ENCODE measurements at places on chromosomes 13 and 19. TPM values are rescaled to one million over a fixed set of nuclear protein-coding genes. Genes with fewer than 3 reads are reported as not detected.

Gene IFI30
- 21.4 TPM for polyA plus RNA-seq

DNA sequence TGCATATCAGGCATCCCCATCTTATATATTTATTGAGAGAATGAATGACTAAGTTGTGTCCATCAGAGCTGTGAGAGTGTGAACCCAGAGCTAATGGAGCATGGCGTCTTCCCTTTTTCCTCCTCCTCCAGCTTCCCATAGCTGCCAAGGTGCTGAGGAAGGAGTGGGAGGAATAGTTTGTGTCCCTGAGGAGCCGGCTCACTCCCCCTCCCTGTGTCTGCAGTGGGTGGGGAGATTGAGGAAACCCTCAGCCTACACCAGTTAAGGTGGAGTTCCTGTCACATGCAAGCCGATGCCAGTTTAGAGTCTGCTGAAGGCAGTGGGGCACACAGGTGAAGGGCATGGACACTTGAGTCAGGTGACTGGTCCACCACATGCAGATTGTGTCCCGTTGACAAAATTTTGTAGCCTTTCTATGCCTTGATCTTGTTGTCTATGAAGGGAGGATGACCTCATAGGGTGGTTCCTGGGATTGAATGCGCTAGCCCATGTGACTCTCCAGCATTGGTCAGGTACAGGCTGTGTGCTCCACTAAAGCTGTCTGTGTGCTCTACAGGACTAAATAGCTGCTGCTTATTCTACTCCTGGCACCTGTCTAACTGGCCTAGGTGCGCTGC lies 47.6 kb upstream of the GPI start:
- no peak overlapping the region for H3K4me3 ChIP-seq
- DNase-seq = no peak
- H3K4me1 ChIP-seq = peaks cover 13% of the 10 kb centered on the region

DNA sequence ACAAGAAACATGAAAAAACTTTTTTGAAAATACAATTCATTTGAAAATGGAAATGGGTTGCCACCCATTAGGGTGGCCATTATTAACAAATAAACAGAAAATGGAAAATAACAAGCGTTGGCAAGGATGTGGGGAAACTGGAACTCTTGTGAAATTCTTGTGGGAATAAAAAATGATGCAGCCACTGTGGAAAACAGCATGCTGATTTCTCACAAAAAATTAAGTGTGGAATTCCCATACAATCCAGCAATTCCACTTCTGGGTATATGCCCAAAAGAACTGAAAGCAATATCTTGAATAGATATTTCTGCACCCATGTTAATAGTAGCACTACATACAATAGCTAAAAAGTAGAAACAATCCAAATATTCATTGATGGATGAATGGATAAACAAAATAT lies 165.2 kb downstream of the DCLK1 start:
- no peak overlapping the region for H3K4me3 ChIP-seq
- H3K27me3 ChIP-seq = no peaks in the 10 kb centered on the region
- no peak overlapping the region for H3K27ac ChIP-seq
- no peaks in the 10 kb centered on the region for H3K36me3 ChIP-seq
- DNase-seq = no peak

- no peaks in the 10 kb centered on the region for H3K4me1 ChIP-seq
- peak overlapping the region; percentile 52 for H3K4me3 ChIP-seq
- H3K36me3 ChIP-seq = no peaks in the 10 kb centered on the region
- peak; percentile 62 for DNase-seq
- H3K27me3 ChIP-seq = no peaks in the 10 kb centered on the region
Measured at GRCh38 chr19:2719920-2720776, 1.0 kb downstream of the DIRAS1 start.

Gene KRTDAP
- polyA plus RNA-seq = 1.4 TPM

Gene SLITRK1
- 0.19 TPM for polyA plus RNA-seq

DNA sequence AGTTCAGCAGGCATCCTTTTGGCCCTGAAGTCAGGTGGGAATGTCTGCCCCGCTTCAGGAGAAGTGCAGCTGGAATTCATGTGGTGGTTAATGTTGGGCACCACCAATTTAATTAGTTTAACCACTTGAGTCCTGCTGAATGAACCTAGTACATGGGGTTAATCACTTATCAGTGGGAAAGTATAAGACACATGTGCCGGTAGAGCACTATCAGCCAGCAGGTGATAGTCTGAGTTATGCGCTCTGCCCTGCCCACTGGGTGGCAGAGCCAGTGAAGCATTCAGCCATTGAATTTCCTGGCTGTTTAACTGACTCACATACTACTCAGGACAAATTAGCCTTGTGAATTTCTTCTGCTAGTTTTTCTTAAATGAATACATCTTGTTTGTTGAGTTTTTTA lies 789.7 kb upstream of the PRR20A start:
- no peaks in the 10 kb centered on the region for H3K27me3 ChIP-seq
- H3K36me3 ChIP-seq = no peaks in the 10 kb centered on the region
- no peaks in the 10 kb centered on the region for H3K4me1 ChIP-seq
- no peak for DNase-seq

GRCh38 chr13:41652735-41653361 lies 195.5 kb downstream of the RGCC start:
- H3K4me1 ChIP-seq = peaks cover 3% of the 10 kb centered on the region
- no peak for DNase-seq
- H3K27ac ChIP-seq = peak overlapping the region; percentile 0
- no peaks in the 10 kb centered on the region for H3K36me3 ChIP-seq
- no peaks in the 10 kb centered on the region for H3K27me3 ChIP-seq

GRCh38 chr19:9735986-9736385 lies 32.6 kb downstream of the ZNF846 start:
- no peak overlapping the region for H3K4me3 ChIP-seq
- H3K27ac ChIP-seq = no peak overlapping the region
- no peaks in the 10 kb centered on the region for H3K36me3 ChIP-seq
- H3K27me3 ChIP-seq = no peaks in the 10 kb centered on the region
- H3K4me1 ChIP-seq = no peaks in the 10 kb centered on the region

DNA sequence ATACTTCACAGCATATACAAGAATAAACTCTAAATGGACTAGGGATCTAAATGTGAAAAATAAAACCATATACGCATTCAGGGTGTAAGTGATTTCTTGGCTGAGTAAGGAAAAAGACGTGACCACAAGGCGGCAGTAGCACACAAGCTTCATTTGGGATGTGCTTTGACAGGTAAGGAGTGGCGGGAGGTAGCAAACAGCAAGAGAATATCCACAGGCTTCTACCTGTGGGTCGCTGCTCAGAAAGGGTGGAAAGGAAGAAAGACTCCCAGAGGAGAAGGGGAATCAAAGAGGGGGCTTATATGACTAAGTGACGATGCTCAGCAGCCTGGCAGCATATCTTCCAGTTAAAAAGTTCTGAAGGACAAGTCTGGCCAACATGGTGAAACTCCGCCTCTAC lies 2.5 kb upstream of the ZNF121 start:
- H3K36me3 ChIP-seq = no peaks in the 10 kb centered on the region
- H3K4me3 ChIP-seq = no peak overlapping the region
- no peaks in the 10 kb centered on the region for H3K27me3 ChIP-seq
- DNase-seq = peak; percentile 67

Gene CRLF1
- 9.6 TPM for polyA plus RNA-seq

DNA sequence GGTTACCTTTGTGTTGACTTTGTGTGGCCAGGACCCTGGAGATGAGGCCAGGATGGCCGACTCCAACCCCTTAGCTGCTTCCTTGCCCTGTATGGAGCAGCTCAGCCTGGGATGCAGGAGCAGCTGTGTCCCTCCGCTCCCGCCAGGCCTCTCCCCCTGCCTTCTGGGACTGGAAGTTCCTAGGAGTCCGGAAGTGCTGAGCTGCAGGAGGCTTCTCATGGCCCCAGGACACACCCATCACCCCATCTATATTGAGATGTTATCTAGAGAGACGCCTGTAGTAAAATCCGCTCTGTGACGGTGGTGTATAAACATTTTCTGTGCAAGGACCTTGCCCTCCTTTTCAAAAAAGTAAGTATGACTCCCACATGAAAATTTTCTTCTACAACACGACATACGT lies 27.0 kb downstream of the WTIP start:
- no peak for DNase-seq
- no peak overlapping the region for H3K4me3 ChIP-seq
- no peak overlapping the region for H3K27ac ChIP-seq
- H3K27me3 ChIP-seq = no peaks in the 10 kb centered on the region
- no peaks in the 10 kb centered on the region for H3K36me3 ChIP-seq

- no peaks in the 10 kb centered on the region for H3K27me3 ChIP-seq
- no peak overlapping the region for H3K27ac ChIP-seq
- no peak overlapping the region for H3K4me3 ChIP-seq
- no peak for DNase-seq
- H3K4me1 ChIP-seq = no peaks in the 10 kb centered on the region
Measured at GRCh38 chr13:38430796-38431195, 81.1 kb downstream of the UFM1 start.

Gene TMEM59L
- 5.2 TPM for polyA plus RNA-seq

DNA sequence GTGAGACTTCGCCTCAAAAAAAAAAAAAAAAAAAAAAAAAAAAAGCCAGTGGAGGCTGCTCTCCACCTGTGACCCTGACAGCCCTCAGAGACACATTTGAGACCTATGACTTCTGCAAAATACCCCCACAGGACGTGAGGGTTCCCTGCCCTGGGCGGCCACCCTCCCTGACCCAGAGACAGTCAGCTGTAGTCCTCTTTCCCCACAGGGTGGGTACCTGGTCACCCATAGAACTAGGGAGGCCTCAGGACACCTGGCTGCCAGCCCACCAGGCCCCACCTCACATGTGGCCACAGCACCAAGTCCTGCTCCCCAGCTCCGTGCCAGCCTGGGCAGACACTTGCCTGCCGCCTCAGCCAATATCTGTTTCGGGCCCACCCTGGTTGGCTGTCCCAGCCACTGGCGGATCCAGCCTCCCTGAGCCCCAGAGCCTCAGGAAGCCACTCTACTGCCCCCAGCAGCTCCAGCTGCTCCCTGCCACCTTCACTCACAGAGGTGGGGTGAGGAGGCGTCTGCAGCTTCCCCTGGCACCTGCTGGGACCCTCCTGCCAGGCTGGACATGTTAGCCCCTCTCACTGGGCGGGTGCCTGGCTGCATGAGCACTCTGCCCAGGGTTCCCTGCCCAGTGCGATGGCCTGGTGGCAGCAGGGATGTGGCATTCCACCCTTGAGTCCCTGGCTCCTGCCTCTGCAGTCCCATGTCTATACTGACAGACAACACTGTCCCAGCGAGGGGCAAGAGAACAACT lies 6.9 kb downstream of the MKNK2 start:
- DNase-seq = peak; percentile 70

DNA sequence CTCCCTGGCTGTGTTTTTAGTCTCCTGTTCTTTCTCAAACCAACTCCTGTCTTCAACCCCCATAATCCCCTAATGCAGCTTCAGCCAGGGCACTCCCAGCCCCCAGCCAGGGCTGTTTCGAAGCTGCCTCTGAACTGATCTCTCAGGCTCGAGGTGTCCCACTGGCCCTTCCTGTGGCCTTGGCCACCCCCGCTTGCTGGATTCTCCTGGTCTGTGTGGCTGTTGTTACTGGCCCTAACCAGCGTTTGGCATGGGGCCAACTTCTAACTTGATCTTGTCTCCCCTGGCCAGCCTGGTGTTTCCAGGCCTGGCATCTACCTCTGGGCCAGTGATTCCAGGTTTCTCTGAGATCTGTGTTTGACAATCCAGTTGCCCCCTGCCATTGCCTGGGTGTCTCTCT lies 11.0 kb downstream of the XAB2 start:
- no peak overlapping the region for H3K4me3 ChIP-seq
- peak; percentile 76 for DNase-seq
- peaks cover 34% of the 10 kb centered on the region for H3K36me3 ChIP-seq
- no peaks in the 10 kb centered on the region for H3K27me3 ChIP-seq
- H3K27ac ChIP-seq = peak overlapping the region; percentile 99
- peaks cover 28% of the 10 kb centered on the region for H3K4me1 ChIP-seq

DNA sequence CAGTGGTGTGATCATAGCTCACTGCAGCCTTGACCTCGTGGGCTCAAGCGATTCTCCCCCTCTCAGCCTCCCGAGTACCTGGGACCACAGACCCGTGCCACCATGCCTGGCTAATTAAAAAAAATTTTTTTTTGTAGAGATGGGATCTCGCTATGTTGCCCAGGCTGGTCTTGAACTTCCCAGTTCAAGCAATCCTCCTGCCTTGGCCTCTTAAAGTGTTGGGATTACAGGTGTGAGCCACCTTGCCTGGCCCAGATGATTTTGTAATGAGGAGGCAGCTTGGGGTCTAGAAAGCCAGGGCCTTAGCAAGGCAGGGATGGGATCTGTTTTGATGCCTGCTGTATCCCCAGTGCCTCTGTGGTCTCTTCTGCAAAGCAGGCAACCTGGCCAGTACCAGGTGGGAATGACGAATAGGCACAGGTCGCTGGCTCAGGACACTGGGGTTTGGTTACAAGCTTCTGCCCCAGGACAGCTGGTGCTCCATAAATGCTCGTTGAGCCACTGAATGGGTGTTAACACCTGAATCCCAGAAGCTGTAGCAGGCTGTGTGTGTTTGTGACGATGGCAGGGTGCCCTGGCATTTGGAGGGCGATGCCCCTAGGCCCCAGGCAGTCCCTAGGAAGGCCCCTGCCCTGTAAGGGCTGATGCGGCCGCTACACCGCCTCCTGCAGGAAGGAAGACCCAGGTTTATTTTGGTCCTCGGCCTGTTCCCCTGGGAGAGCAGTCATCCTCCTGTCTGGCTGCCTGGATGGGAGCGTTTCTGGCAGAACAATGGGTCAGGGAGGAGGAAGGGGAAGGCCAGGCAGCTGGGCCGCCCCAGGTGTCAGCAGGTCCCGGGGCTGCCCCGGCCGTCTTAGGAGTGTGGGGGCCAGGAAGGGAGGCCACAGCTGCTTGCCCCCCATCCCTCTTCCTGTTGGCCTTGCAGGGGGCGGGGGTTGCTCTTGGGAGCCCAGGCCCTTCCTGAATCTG lies 8.6 kb downstream of the TNFAIP8L1 start:
- no peak for DNase-seq
- H3K27me3 ChIP-seq = no peaks in the 10 kb centered on the region
- no peak overlapping the region for H3K27ac ChIP-seq
- no peak overlapping the region for H3K4me3 ChIP-seq
- no peaks in the 10 kb centered on the region for H3K36me3 ChIP-seq
- no peaks in the 10 kb centered on the region for H3K4me1 ChIP-seq

Gene MAU2
- polyA plus RNA-seq = 36.2 TPM

Gene C19orf12
- 11.0 TPM for polyA plus RNA-seq

Gene ZNF813
- polyA plus RNA-seq = 0.68 TPM

Gene RAB3A
- polyA plus RNA-seq = 2.3 TPM

DNA sequence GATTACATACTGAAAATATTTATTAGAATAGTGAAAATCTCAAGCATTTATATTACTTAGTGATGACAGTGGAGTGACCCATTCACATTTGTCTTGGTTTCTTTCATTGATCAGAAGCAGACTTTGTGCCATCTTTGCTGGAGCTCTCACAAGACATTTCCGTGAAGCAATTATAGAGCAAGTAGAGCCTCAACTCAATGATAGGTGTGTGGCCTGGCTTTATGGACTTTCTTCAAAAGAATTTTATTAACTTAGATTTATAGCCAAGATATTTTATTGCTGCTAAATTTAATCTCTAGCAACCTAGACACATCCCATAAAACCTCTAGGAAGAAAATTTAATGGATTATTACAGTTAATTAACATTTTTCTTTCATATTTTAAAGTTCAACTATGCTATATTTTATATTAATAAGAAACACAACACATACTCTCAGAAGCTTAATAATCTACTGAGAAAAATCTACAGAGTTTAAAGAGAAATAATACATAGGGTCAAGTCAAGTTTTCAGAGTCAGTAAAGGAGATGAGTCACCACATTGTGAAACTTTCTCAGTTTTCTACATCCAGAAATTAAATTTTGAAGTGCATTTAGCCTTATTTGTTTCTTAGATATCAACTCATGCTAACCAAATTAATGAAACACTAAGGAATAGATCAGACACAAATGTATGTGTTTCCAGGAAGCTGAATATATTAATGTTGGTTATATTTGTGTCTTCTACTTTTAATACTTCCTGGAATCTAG lies 160.5 kb downstream of the LACC1 start:
- no peak overlapping the region for H3K27ac ChIP-seq
- H3K27me3 ChIP-seq = no peaks in the 10 kb centered on the region
- H3K4me1 ChIP-seq = no peaks in the 10 kb centered on the region
- H3K4me3 ChIP-seq = no peak overlapping the region
- no peaks in the 10 kb centered on the region for H3K36me3 ChIP-seq

Gene ZNF415
- 5.5 TPM for polyA plus RNA-seq

Data from pancreas (tissue), 10 donors.